Brain (organoid and tissue), 16 donors: ENCODE measurements at places on chromosomes 7 and 10. TPM values are rescaled to one million over a fixed set of nuclear protein-coding genes. Genes with fewer than 3 reads are reported as not detected.

The MMP21 gene
- not detected for polyA plus RNA-seq

The VSTM4 gene
- polyA plus RNA-seq: 15.5 TPM

The RFC2 gene
- polyA plus RNA-seq: 83.2 TPM

The SLIT1 gene
- polyA plus RNA-seq: 24.9 TPM

The AZGP1 gene
- 21.4 TPM for polyA plus RNA-seq

The ATG9B gene
- polyA plus RNA-seq: 0.24 TPM

The ITGA8 gene
- polyA plus RNA-seq: 1.6 TPM
